ENCODE measurements at places on chromosomes 1 and 21.

DNA sequence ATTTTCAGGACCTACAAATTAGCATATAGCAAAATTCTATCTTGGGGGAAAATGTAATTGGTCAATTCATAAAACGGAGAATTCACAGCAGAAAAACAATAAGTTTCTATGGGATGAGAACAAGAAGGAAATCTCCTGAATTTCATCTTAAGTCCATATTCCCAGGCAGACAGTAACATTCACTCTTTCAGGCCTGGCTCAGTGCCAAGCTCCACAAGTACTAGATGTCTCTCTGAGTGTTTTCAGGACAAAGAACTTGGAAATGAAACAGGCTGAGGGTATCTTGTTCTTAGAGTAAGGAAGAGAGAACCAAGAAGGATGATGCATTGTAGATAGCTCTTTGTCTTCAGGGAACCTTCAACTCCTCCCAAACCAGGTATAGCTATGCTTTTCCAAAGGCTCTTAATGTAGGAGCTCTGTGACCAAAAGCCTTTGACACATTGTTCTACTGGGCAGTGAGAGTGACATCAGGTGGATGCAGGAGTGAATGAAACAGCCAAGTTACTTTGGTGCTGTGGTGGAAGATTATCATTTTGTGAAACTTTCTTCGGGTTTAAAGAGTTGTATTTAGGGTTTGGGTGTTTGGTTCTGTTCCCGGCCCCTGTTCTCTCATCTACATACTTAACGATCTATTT is 298.3 kb downstream of the GPATCH2 start:
- no peak for DNase-seq

GRCh38 chr1:153238527-153238926 is 21.0 kb upstream of the LORICRIN start:
- DNase-seq = no peak

DNA sequence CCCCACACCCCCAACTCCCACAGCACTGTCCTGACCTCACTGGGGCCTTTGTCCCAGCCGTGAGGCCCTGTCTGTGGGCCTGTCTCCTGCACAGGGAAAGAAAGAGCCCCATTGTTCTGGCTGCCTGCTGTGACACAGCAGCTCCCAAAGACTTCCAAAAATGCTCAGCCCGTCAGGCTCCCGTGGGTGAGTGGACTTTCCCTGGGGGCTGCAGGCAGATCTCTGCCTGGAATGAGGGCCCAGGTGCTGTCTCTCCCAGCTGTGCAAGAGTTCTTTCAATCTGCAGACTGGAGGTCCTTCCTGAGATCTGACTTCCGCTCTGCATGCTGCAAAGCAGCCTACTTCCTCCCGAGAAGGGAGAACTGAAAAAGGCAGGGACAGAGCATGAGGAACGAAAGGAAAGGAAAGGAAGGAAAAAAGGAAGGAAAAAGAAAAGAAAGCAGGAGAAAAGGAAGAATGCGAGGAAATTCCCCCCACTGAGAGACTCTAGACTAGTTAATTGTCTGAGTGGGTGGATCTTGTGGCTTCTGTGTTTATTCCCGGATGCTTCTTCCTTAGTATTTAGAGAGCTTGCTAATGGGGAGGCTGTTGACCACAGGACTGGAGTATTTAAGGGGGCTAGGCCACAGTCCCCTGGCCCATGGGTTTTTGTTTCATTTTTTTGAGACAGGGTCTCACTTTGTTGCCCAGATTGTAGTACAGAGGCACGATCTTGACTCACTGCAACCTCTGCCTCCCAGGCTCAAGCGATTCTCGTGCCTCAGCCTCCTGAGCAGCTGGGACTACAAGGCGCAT is 15.0 kb downstream of the NES start:
- no peak for DNase-seq

- no peak for DNase-seq
These were observed 50.9 kb upstream of the PTGS2 start for GRCh38 chr1:186730951-186731729.

DNA sequence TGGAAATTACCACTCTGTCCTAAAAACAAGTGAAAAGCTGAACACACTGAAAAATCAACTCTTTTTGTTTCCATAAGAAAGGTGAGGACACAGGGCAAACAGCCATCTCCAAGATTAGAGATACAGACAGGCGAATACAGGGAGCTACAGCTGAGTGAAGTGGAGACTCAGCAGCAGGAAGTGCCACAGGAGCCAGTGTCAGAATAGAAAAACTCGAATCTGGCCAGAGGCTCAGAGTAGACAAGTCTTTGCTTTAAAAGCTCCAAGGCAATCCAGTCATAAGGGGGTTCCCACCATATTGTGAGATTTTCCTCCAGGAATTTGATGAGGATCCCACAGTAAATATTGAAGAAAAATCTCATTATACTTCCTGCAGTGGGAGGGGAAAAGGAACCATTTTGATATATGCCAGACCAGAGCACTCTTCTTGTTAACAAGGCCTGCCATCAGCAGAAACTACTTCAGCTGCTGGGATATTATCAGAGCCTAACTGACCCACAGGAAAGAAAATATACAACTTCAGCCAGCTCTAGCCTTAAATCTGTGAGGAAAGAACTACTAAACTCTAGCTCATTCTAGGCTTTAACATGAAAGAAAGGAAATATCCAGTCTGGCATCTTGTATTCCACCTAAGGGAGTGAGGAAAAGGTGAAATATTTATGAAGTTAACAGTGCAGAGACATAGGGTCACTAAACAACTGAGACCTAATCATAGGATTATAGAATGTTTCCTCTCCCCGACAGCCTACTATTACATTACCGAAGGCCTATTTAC is 256.2 kb upstream of the OLFM3 start:
- DNase-seq = no peak

GRCh38 chr1:158203693-158204457 is 23.2 kb downstream of the CD1D start:
- DNase-seq = no peak

- no peak for DNase-seq
These were observed 41.7 kb downstream of the COL24A1 start for GRCh38 chr1:86114816-86115400.

- no peak for DNase-seq
These were observed 28.0 kb downstream of the ARHGAP29 start for GRCh38 chr1:94209425-94209824.

Measured in upper lobe of right lung (tissue), 1 donor.